NB4 (cell line): ENCODE measurements at places on chromosomes 16 and 17.
A peak's percentile ranks its signal among the peaks of the same experiment; 100 is the strongest.

- DNase-seq = peak; percentile 64
These were observed 31.4 kb downstream of the ANKFN1 start for GRCh38 chr17:56184650-56185049.

DNA sequence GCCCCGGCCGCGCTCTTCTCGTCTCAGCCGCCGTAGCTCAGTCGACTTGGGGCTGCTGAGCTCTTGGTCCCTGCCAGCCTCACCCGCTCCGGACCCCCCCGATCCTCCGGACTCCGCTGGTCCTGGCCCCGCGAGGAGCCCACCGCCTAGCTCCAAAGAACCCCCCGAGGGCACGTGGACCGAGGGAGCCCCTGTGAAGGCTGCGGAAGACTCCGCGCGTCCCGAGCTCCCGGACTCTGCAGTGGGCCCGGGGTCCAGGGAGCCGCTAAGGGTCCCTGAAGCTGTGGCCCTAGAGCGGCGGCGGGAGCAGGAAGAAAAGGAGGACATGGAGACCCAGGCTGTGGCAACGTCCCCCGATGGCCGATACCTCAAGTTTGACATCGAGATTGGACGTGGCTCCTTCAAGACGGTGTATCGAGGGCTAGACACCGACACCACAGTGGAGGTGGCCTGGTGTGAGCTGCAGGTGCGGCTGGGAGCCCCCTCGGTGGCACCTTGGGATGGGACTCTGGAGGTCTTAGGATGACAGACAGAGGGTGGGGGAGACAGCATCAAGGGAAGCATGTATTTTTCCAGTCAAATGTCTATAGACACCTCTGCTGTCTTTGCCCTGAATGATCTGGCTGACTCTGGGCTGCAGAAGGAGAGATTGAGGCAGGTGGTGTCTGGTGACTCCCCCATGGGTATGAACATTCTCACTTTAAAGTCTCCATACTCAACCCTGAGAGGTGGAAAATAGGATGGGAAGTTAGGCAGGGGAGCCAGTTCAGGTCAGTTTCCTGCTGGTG is 635 bp downstream of the WNK4 start:
- DNase-seq = no peak

- DNase-seq = no peak
These were observed 145.7 kb upstream of the IRX3 start for GRCh38 chr16:54431997-54432896.

GRCh38 chr17:78958641-78959127 is 21.0 kb downstream of the LGALS3BP start:
- DNase-seq = no peak
